Stimulated activated CD4-positive, alpha-beta T cell treated with anti-CD3 and anti-CD28 coated beads, Interleukin-1b, Interleukin-23, amount 100 ng/mL, for 48 hours (primary cell): ENCODE measurements at places on chromosomes 5 and 9.

- DNase-seq, result no peak
These were observed 113.9 kb upstream of the BRINP1 start for GRCh38 chr9:119483153-119483552.

DNA sequence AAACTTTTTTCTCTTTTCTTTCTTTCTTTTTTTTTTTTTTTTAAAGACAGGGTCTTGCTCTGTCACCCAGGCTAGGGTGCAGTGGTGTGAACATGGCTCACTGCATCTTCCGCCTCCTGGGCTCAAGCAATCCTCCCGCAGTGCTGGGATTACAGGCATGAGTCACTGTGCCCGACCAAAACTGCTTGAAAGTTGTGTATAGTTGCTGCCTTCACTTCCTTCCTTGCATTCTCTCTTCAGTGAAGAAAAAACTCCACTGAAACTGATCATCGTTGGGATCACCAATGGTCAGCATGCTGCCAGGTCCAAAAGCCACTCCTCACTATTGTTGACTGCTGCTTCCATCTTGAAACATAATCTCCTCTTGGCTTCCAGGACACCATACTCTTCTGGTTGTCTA lies 66.6 kb upstream of the CTNNA1 start:
- no peak for DNase-seq

DNA sequence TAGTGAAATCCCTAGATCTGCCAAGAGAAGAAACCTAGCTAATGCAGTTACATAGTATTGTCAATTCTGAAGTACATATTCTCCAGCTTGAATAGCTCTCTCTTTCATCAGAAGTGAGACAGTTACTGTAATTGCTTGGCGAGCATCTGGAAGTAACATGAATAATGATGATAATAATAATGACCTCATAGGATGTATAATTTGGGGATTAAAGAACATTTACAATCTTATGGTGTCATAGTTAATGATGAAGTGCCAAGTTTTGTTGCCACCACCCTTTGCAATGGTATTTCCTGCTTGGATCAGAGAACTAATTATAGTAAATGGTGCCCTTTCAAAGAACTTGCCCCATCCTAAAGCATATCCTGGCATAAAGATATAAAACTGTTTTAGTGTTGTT lies 201.4 kb downstream of the ADAMTSL1 start:
- no peak for DNase-seq

DNA sequence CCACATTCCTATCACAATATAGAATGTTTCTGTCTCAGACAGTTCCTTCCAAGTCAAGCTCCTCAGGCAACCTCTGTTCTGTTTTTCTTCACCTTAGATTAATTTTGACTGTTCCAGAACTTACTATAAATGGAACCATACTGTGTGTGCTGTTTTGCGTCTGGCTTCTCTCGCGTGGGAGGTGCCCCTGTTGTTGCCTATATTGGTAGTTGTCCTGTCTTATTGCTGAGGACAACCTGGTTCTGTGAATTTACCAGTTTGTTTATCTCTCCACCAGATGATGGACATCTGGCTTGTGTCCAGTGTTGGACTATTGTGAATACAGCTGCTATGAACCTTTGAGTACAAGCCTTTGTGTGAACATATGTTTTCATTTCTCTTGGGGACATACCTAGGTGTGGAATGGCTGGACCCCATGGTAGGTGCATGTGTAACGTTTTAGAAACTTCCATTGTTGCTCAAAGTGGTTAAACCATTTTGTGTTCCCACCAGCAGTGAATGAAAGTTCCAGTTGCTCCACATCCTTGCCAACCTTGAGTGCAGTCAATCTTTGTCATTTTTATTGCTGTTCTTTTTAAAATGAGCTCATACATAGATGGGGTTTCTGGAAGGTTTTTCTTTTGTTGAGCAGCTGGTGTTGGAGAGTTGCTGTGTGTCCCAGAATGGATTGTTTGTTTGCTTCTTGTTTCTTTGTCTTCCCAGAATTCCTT lies 18.1 kb downstream of the HMCN2 start:
- no peak for DNase-seq

GRCh38 chr5:35921930-35922329 lies 16.5 kb downstream of the CAPSL start:
- DNase-seq, result no peak

DNA sequence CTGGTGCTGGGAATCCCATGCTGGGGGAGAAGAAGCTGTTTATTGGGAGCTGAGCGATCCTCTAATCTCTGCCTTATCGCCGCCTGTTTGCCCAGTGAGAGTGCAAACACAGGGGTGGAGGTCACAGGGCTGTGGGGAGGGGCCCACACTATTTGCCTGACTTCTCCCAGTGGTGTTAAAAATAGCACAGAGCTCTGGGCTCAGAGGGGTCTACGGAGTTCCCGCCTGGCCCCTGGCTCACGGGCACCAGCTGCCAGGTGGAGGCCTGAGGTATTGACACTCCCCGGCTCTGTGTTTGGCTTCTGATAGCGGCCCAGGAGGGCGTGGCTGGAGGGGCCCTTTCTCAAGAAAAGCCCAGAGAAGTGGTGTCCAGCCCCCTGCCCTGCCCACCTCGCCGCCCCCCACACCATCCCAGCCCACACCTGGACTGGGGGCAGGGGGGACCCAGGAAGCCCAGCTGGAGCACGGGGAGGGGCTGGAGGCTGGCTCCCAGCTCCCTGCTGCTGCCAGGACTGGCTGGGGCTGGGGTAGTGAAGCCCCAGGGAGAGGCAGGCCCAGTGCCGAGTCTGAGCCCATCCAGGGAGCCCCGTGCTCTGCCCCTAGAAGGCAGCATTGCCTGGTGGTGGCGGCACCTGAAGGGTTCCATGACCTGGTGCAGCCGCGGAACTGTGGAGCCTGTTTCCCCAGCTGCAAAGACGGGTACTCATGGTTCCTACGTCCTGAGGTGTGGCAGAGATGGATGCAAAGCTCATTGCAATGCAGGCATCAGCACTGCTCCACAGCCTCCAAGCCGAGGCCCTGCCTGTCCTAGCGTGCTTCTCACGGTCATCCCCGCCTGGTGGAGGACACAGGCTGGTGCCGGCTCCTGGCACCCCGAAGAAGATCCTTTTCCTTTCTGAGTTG lies 35.7 kb upstream of the EGFL7 start:
- DNase-seq, result no peak

DNA sequence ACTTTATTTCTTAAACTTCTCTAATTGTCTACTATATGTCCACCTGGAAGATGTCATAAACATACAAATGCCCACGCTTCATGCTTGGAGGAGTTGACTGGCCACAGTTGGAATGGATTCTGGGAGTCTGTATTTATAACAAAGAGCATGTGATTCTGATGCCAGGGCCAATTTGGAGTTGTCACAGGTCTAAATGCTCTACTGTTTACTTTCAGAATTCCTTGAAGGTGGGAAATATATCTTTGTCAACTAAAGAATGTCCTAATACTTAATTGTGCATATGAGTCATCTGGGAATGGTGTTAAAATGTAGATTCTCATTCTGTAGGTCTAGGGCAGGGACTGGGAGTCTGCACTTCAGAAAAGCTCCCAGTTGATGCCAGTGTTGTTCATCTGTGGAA lies 196.1 kb downstream of the ANXA1 start:
- no peak for DNase-seq

GRCh38 chr5:128534726-128535125 lies 3.3 kb downstream of the FBN2 start:
- no peak for DNase-seq

DNA sequence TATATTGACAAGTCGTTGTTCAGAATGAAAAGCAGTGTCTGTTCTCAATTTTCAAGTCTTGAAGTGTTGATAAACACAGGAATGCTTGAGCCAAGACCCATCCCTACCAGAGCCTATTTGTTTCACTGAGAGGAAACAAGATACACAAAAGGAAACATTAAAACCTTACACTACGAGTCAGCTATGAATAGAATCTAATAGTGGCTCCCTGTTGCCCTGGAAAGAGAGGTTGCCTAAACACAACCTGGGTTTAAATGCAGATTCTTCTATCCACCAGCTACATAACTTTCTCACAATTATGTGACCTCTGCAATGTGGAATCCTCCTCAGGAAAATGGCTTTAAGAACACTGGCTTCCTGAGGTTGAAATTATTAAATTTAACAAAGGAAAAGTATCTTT lies 29.1 kb upstream of the BNC2 start:
- DNase-seq, result no peak

GRCh38 chr5:17005107-17005828 lies 69.2 kb upstream of the MYO10 start:
- no peak for DNase-seq

DNA sequence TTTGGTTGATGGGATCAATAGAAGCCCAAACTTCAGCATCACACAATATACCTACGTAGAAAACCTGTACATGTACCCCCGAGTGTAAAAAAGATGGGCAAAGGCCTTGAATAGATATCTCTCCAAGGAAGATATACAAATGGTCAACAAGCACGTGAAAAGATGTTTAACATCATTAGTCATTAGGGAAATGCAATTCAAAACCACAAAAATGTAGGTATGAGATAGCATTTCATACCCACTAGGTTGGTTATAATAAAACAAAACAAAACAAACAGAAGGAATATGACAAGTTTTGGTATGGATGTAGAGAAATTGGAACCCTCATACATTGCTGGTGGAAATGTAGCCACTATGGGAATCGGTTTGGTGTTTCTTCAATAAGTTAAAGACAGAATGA lies 33.1 kb upstream of the PPARGC1B start:
- no peak for DNase-seq

DNA sequence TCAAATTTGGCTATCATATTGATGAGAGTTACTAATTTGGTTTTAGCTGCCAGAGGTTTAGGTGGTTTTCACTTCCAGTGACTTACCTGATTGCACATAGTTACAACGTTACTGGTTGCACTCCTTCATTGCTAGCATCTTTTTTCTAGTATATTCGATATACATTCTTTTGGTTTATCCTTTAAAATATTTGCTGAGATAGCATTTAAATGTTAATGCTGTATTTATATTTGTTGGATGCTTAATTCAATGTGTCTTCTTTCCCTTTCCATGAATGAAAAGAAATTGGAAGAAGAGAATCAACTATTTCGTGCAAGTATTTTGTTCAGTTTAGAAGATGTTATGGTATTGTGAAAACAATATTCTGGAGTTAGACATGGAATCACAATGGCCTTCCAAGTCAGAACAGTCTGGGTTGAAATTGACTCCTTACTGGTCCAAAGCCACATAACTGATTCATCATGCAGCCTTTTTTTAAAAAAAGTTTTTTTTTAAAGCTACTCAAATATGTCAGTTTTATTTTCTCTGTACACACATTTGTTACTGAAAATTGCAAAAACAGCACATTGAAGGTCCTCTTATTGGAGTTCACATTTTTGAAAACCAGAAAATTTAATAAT lies 2.2 kb downstream of the SPIN1 start:
- no peak for DNase-seq

GRCh38 chr5:115626445-115626823 lies 598 bp upstream of the TMED7 start:
- DNase-seq, result no peak

GRCh38 chr5:9780501-9780900 lies 150.3 kb upstream of the TAS2R1 start:
- no peak for DNase-seq

- no peak for DNase-seq
These were observed 8.6 kb upstream of the MUSK start for GRCh38 chr9:110659891-110660541.

DNA sequence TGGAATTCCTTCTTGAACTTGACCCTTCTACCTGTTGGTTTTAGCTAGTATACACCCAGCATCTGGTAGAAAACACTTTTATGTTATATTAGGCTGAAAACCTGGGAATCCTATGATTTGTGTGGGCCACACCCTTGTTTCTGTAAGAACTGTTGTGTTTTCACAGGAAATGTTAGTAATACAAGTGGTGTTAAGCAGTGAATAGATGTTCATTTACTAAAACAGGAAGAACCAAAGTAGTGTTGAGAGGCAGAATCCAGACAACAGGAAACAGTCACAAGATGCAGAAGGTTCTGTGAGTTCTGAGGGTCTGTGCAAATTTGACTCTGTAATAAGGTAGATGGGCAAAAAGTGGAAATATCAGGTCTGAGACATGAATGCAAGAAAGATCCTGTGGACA lies 73.0 kb upstream of the RAI14 start:
- no peak for DNase-seq

DNA sequence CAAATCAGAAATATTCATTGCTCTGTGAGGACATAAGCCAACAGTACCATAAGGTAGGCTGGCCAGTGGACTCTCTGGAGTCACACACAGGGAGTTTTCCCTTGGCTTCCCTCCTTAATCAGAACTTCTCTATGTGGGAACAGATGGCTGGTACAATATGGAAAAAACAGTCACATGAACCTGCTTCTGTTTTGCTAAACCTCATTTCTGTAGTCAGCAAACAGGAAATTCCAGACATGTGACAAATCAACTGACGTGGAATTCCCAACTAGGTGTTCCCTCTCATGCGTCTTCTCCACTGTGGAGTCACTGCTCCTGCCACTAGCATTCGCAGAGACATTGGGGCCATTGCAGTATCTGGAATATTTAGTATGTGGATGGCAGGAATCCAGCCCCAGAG lies 617.6 kb downstream of the KIF4B start:
- DNase-seq, result no peak

GRCh38 chr5:170151097-170151831 lies 45.6 kb downstream of the FOXI1 start:
- DNase-seq, result no peak

- DNase-seq, result no peak
These were observed 4.9 kb upstream of the MAPK9 start for GRCh38 chr5:180296771-180297170.

- DNase-seq, result no peak
These were observed 1.3 kb upstream of the HABP4 start for GRCh38 chr9:96448546-96449170.

DNA sequence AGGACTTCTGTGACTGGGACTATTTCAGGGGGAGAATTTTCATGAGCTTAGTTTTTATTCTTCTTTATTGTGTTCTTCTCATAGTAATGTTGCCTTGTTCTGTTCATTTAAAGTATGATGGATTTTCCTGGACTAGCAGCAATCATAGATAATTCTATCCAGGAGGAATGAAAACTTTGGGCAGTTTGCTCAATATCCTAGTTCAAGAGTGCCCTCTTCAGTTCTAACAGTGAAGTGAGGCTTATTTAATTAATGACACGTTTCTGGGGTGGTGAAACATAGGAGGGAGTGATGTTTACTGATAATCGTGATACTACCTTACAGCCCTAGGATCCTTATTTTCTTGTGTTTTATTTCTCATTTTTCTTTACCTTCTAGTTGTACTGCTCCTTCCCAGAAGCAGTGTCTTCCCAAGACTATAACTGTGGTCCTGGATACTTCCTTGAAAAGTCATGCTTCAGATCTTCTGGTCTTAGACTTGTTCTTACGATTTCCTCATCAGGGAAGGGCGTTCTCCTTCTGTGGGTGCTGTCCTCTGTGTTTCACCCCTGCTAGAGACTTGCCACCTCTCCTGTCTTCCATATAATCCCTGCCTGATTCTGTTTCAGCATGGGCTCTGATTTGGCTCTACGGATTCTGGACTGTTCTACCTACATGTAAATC lies 57.4 kb downstream of the CFAP95 start:
- DNase-seq, result no peak

GRCh38 chr9:16030528-16031185 lies 477.8 kb downstream of the CCDC171 start:
- peak; percentile 30 for DNase-seq
